ENCODE measurements at places on chromosomes 12 and 14.

GRCh38 chr14:69661194-69661537, 49.8 kb downstream of the SUSD6 start:
- no peak for DNase-seq

GRCh38 chr12:89134213-89134770, 218.0 kb downstream of the DUSP6 start:
- no peak for DNase-seq

DNA sequence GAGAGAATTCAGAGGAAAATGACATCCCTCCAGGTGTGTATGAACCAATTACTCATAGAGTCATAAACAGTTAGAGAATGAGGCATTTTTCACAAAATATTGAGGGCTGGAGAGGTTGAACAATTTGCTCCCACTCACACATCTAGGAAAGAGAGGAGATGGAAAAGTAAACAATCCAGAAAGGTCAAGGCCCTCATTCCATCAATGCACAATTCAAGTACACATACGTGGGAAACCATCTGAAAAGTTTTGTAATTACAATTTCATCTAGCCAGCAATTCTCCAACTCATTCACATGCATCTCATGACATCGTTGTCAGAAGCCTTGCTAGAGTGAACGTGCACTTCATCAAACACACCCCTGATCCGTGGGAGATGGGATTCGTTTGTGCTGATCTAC, 15.7 kb upstream of the BCL2L14 start:
- no peak for DNase-seq

DNA sequence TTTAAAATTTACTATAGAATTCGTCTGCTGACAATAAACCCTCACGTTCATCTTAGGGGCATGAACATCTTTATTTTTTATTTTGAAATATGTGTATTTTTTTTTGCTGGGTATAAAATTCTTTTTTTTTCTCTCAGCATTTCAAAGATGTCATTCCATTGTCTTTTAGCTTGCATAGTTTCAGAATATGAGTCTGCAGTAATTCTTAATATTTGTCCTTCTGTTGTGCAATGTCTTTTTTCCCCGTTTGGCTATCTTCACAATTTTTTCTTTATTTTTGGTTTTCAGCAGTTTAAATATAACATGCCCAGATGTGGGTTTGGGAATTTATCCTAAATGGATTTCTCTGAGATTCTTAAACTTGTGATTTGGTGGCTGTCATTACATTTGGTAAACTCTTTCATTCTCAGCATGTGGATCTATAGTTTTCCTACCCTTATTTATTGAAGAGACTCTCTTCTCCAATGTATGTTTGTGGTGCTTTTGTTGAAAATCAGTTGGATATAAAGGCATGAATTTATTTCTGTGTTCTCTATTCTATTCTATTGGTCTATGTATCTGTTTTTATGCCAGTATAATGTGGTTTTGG, 37.8 kb upstream of the PLBD1 start:
- no peak for DNase-seq

GRCh38 chr12:32025906-32026305, 66.7 kb downstream of the RESF1 start:
- DNase-seq: no peak

DNA sequence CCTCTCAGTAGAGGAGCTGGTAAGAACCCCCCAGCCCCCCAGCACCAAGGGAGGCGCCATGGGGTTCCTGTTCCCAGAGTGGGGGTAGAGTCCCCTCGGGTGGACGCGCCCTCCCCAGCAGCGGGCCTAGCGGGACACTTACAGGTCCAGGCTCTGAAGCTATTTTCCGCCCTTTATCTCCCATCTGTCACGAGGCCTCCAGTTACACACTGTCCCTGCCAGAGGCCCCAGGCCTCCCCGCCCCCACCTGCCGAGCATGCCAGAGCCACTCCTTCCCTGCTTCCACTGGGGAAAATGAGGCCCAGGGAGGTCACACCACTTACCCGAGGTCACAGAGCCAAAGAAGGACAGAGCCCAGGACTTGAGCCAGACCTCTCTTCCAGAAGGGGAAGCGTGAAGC, 3.1 kb downstream of the C14orf180 start:
- peak; percentile 35 for DNase-seq

GRCh38 chr12:42767326-42767954, 177.9 kb upstream of the PRICKLE1 start:
- DNase-seq: no peak

DNA sequence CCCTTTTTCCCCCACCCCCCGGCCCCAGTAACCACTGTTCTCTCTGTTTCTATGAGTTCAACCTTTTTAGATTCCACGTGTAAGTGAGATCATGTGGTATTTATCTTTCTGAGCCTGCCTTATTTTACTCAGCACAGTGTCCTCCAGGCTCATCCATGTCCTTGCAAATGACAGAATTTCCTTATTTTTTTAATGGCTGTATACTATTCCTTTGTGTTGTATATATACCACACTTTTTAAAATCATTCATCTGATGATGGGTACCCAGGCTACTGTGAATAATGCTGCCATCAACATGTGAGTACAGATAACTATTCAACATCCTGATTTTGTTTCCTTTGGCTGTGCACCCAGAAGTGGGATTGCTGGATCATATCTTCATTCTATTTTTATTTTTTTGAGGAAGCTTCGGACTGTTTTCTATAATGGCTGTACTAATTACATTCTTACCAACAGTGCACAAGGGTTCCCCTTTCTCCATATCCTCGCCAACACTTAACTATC, 54.7 kb downstream of the DDX51 start:
- DNase-seq: no peak

GRCh38 chr14:94421316-94421715, 31.3 kb downstream of the SERPINA11 start:
- DNase-seq: no peak

DNA sequence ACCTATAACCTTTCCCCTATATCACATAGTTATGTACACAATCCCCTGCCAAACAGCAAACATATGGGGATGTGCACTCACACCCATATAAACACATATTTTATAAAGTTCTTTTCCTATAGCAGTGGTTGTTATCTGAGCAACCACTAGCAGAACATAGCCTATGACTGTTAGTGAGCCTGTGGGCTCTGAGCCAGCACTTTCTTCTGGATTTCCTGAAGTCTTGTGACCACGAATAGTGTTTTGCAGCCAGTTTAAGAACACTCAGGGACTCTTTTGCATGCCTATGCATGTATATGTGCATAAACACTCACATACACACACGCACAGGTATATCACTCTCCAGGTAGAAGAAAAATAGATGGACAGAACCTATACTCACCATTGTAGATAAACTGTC, 17.1 kb downstream of the TESPA1 start:
- DNase-seq: peak; percentile 59

GRCh38 chr14:50237427-50237826, 6.0 kb upstream of the SOS2 start:
- no peak for DNase-seq

- DNase-seq: no peak
Observed at GRCh38 chr14:99579903-99580571, 24.0 kb downstream of the CCDC85C start.

GRCh38 chr12:130677957-130678558, 38.0 kb downstream of the RIMBP2 start:
- DNase-seq: no peak

DNA sequence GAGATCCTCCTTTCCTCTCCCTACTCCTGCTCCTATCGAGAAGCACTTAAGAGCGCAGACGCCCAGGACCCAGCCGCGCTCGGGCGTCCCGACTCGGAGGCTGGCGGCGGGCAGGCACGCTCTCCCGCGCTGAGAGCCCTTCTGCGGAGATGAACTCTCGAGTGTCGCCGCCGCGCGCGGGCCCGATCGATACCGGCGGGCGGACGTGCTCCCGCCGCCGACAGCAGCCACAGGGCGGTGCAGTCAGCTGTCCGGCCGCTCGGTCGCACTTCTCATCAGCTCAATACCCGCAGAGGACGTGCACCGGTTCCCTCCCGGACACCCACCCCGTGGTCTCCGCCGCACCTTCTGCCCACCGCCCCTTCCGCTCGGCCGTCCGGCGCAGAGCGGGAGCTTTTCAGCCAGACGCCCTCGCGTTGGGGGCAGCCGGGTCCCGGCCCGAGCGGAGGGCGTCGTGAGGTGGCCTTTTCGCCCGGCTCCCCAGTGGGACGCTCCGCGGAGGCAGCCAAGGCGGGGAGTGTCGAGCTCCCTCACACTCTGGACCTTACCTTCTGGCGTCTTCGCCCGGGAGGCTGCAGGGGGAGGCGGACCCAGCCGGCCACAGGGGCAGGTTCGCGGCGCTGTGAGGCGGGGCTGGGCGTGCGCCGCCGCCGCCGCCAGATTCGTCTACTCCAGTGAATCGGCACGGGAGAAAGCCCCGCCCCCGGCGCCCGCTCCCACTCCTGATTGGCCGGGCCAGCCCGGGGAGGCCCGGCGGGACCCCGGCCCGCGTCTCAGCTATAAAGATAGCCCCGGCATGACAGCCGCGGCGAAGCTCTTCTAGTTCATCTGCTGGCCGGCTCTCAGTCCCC, at the start of gene INSM2:
INSM2 (plus strand) TSS at position 808 of the 851 bp plus-strand sequence. CDS start 89 bp downstream, outside the sequence.
- DNase-seq: peak; percentile 53

- DNase-seq: no peak
Observed at GRCh38 chr12:127383281-127383680, 883.7 kb upstream of the TMEM132C start.

GRCh38 chr12:30437044-30437443, 258.6 kb downstream of the IPO8 start:
- no peak for DNase-seq

DNA sequence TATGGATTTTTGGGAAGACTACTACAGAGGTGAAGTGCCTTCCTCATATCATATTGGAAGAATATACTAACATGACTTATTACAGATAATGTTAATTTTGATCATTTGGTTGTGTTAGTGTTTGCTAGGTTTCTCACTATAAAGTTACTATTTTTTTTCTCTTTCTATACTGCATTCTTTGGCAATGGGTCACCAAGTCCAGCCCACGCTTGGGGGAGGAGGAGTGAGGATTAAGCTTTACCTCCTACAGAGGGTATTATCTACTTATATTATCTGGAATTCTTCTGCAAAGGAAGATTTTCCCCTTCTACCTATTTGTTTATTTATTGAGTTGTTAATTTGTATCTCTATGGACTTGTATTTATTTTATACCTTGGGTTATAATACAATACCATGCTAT, 31.5 kb downstream of the SCN8A start:
- DNase-seq: no peak

GRCh38 chr12:75959506-75959905, 72.1 kb downstream of the PHLDA1 start:
- no peak for DNase-seq

- DNase-seq: no peak
Observed at GRCh38 chr12:107558816-107559382, 126.7 kb upstream of the PWP1 start.

DNA sequence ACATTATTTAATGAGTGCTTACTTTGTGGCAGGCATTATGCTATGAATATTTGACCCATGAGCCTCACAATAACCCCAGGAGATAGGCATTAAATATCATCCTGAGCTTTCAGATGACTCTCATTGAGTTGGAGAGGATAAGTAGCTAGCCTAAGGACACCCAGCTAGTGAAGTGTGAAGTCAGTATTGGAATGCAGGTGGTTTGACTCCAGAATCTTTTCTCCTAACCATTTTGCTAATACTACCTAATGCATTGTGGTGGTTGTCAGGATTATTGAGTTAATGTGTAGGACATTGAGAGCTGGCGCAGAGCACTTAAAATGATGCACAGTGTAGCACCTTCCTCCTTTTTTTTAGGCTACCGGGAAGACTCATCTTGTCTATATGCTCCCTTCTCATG, 3.8 kb upstream of the CDKL1 start:
- DNase-seq: no peak

GRCh38 chr14:33402604-33403003, 463.9 kb downstream of the NPAS3 start:
- no peak for DNase-seq

DNA sequence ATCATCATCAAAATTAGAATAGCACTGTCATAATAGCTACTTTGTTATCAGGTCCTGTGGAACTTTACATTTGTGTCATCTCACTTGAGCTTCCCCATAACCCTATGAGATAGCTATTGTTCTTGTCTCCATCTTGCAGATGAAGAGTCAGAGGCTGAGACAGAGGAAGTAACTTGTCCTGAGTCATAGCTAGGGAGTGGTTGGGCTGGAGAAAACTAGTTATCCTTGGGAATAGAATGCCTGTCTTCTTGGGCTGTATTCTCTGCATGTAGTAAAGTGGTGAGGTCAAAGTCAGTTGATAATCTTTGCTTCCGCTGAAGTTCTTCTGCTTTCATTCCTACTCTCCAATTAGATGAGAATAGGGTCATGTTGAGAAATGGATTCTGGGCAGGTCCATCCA, 117.0 kb downstream of the SMOC1 start:
- DNase-seq: no peak

- no peak for DNase-seq
Observed at GRCh38 chr12:53993162-53994008, 6.6 kb upstream of the HOXC9 start.

DNA sequence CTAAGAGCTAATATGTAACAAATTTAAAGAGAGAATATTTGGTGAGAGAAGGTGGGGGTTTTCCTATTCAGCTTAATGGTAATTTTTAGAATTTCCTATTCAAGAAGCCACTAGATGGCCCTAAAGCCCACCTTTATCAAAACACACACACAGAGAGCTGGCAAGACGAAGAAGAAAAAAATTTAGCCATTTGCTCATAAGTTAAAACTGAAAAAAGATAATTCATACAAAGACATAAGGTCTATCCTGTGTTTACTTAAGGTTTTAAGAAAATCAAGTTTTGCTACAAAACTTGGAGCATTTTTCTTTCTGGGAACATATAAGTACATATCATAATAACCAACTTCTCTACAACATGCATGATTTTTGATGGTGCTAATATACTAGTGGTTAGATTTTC, 46.8 kb upstream of the PCED1B start:
- DNase-seq: peak; percentile 64

- DNase-seq: no peak
Observed at GRCh38 chr12:53975064-53975471, 314 bp upstream of the HOTAIR start.

- DNase-seq: peak; percentile 63
Observed at GRCh38 chr12:130031571-130032189, 127.9 kb upstream of the TMEM132D start.

DNA sequence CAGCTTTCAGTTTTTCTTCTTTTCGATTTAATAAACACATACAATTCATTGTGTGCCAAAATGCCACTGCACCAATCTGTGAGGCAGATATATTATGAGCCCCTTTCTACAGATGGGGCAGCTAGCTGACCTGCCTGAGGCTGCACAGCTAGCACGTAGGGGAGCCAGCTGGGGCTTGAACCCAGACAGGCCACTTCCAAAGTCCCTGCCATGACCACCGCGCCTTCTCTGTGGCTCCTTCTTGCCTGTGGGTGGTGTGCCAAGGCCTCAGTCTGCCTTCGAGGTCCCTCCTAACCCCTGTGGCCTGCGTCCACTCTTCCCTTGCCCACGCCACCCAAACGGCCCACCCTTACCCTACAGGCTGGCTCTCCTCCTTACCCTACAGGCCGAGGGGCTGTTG, 16.2 kb downstream of the FAM222A start:
- no peak for DNase-seq
